ENCODE measurements at places on chromosomes 7 and 10.

DNA sequence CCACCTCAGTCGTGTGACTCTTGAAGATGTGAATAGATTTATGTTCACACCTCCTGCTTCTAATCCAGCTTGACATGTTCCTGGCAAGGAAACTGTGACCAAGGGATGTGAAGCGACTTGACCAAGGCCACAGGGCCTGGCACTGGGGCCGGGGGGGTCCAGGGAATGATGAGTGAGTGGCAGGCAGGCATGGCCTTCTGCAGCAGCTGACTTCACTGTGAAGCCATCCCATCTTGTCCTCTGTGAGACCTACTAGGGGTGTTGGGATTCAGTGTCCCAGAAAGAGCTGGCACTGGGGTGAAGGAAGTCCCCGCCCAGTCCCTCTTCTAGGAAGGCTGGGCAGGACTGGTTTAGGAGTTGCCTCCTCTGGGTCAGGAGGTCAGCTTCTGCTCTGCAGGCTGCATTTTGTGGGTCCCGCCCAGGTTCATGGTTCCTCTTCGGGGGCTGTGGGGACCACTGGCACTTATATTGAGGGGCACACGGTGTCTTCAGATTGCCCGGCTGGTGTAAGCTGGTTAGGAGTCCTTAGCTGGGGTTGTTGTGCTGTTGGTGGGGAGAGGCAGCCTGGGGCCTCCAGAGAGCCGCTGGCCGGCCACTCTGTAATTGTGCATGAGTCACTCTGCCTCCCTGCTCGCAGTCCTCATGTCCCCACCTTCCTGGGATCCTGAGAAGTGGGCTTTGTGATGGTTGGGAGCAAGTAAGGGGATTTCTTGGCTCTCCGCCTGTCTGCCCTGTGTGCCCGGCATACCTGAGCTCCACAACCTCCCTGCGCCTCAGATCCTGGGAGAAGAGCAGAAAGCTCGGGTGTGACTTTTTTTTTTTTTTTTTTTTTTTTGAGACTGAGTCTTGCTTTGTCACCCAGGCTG, 11.0 kb downstream of the ZMIZ1 start:
- DNase-seq: no peak

DNA sequence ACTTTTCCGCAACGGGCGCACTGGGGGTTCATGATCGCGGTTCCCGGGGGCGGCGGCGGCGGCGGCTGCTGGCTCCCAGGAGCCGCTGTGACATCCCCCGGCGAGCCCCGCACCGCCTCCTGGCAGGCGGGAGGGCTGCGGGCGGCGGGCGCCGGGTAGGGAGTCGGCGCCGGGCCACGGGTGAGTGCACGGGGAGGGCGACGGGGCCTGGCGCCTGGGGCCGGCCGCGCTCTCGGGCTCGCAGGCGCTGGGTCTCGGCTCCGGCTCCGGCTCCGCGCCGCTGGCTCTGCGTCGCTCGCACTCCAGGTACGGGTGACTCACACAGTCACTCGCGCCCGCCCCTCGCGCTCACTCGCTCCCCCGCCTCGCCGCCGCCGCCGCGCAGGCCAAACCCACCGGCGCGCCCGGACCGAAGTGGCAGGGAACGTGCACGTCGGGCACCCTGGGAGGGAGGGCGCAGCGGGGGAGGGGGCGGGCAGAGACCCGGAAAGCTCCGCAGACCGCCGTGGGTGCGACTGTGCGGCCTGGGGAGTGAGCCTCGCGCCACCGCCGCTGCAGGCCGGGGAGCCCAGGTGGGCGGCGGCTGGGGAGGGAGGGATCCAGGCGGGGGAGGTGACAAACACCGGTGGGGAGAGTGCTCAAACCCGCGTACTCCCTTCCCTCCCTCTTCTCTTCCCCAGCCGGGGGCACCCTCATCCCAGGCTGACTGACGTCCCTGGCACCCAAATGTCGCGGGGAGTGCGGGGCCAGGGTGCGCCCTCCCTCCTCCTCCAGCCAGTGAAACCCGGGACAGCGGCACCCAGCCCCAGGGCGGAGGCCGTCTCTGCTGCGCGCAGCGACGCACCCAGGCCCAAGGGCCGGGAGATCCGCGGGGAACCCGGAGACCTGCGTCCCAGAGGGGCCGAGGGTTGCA, 276.9 kb upstream of the NEBL start:
- no peak for DNase-seq

GRCh38 chr10:33478675-33479125, 144.2 kb upstream of the NRP1 start:
- no peak for DNase-seq

- no peak for DNase-seq
These were observed 38.5 kb downstream of the CREM start for GRCh38 chr10:35165136-35165535.

GRCh38 chr7:105470846-105471245, 51.2 kb downstream of the PUS7 start:
- no peak for DNase-seq

DNA sequence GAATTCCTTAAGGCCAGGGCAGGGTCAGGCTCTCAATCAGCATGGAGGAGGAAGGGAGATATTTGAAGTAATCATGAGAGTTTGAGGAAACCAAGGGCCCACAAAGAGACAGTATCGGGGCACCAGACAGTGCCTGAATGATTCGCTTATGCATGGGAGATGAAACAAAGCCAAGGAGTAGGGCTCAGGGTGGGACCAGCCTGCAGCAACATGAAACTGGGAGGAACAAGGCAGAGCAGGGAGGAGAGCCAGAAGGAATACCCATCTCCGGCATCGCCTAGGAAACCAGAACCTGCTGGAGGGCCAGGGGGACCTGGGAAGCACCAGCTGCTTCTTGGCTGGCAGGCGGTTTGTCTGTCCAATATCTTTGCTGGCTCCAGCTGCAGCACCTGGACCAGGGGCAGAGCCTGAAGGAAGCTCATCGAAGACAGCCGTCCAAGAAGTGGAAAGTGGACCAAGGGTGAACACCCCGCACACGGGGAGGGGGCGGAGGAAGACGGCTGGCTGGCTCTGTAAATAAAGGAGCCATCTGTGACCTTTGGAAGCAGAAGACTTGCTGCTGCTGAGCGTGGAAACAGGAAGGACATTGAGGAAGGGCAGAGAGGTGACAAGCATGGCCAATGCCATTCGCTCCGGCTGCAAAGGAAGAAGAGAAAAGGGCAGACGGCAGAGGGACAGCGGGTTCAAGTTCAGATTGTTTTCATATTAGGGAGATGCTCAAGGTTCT, 34.4 kb upstream of the ECHDC3 start:
- DNase-seq: no peak

- DNase-seq: no peak
These were observed 46.3 kb downstream of the PDK4 start for GRCh38 chr7:95549818-95550529.

DNA sequence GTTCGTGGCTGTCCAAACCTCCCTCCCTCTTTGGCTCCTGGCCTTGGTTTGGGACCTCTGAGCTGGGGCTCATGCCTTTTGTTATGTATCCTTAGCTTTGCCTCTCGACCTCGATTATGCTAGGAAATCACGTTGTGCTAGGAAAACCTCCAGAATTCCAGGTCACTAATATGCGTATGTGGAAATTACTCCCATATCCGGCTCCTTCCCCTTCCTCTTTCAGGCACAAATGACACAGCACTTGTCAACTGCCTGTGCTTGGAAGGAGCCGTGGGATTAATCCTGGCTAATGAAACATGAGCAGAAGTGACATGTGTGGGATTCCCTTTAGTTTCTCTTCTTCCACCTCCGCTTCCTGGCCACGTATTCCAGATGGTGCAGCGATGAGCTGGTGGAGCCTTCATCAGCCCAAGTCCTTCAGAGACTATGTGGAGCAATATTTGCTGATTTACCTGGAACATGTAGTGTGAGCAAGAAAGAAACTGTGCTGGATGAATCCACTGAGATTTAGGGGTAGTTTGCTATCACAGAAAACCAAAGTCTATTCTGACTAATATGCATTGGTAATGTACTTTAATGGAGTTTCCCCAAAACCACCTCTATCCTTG, 149.2 kb downstream of the REEP3 start:
- DNase-seq: no peak

GRCh38 chr7:47807756-47808155, 140.5 kb downstream of the PKD1L1 start:
- no peak for DNase-seq

GRCh38 chr7:133932591-133932990, 194.5 kb upstream of the LRGUK start:
- no peak for DNase-seq

DNA sequence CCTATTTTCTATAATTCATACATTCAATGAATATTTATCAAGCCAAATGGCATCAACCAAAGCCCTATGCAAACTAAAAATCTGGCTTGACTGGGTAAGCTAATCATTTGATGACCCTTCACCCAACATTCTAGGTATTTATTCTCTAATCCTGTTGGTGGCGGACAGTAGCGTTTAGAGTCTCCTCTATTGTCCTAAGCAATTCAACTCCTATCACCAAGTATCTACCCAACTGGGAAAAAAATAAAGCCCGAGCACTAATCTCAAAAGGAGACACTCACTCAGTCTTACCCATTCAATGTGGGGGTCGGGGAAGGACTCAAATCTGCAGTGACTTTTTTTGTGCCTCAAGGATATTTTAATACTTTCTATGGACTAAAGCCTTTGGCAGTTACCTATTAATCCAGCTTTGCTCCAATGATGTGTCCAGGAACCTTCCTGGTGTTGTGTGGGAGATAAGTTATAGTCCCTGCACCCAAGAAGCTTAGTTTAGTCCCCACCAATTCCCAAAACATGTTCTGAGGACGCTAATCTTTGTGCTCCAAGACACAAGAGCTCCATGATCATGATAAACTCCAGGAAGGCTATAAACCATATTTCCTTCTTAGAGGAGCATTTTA, 30.6 kb downstream of the DNMBP start:
- no peak for DNase-seq

DNA sequence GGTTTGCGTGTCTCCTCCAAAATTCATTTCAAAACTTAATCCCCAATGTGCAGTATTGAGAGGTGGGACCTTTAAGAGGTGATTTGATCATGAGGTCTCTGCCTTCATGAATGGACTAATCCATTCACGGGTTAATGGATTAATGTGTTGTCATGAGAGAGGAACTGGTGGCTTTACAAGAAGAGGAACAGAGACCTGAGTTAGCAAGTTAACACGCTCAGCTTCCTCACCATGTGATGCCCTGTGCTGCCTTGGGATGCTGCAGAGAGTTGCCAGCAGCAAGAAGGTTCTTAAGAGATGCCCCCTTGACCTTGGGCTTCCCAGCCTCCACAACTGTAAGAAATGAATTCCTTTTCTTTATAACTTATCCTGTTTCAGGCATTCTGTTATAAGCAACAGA, 3.7 kb upstream of the TCTN3 start:
- DNase-seq: no peak

DNA sequence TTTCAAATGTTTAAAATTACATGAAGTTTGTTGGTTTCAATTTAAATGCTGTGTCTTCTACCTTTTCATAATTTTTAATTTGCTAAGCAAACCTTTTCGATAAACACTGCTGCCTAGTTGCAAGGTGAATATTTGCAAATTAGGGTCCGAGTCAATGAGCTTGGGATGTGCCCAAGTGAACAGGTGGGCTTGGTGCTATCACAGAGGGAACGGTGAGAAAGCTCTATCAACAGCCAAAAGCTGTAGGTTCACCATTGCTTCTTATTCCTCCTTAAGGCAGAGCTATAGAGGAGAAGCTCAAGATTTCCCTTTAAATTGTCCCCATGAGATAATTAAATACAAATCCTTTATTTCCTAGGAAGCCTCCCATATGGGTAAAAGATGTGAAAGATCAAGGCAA, 245.3 kb upstream of the CELF2 start:
- DNase-seq: no peak

DNA sequence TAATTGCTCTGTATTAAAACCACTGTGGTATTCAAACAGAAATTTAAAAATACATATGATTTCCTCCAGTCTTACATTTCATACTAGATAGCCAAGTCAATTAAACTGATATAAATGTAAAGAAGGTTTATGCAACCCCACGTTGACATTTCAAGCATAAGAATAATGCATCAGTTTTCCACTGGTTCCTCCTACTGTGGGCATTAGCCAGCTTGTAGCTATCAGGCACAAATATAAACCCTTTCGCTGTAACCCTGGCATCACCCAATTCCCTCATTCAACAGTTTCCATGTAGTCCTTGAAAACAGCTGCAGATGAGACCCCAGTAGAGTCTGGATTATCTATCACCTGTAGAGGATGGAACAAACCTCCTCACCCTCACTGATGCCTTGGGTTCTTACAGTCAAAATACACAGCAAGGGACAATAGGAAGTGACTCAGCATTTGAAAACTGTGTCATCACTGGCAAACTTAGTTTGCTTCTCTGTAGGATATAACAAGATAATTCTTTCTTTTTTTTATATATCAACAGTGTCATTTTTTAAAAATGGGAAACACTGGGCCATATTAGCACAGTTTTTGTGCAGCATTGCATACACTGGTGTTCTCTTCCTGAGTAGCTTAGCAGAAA, 113.0 kb downstream of the PDE1C start:
- no peak for DNase-seq

DNA sequence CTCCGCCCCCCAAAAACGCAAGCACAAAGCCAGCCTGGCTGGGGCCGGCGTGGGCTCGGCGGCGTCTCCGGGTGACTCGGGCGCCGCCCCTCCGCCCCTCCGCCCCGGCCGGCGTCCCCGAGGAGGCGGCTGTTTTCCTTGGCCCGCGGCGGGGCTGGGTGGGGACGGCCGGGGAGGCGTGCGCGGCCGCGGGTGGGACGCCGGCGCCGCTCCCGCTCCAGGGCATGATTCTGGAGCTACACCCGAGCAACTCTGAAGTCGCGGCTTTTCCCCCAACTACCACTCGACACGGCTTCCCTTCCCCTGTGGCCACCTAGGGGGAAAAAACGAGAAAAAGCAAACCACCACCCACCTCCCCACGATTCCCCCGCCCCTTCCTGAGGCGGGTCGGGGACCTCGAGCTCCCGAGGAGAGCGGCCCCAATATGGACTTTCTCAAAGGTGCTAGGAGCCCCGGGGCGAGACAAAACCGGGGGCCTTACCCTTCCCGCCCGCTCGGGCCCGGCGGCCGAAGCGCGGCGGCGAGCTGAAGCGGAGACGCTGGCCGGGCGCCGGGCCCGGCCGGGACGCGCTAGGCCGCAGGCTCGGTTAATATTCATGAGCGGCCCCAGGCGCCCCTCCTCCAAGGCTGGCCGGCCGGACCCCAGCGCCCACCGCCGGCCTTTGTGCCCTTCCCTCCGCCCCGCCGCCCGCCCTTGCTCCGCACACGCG, 856 bp downstream of the ARHGAP21 start:
- DNase-seq: peak; percentile 80

- no peak for DNase-seq
These were observed 83.8 kb downstream of the SPAG6 start for GRCh38 chr10:22429146-22429545.

- no peak for DNase-seq
These were observed 3.1 kb downstream of the NACAD start for GRCh38 chr7:45085619-45086200.

DNA sequence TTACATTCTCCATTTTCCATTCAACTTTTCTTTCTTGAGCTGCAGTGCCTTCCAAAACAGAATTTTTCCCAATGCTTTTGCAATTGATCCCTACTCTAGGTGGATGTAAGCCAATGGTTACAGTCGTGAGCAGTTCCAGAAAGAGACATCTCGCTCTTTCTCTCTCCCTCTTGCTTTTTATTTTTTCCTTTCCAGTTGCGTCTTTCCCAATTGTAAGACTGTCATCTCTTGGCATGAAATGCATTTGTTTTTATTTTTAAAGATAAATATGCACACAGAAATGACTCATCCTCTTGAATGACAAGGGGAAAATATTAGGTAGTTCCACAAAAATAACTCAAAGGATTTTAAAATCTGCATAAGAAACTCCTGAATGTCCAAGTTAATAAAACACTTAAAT, 25.1 kb downstream of the GLI3 start:
- no peak for DNase-seq

Measured in DND-41 (cell line).